NCI-H1105 (cell line): ENCODE measurements at places on chromosomes 3 and 15.
A peak's percentile ranks its signal among the peaks of the same experiment; 100 is the strongest.

DNA sequence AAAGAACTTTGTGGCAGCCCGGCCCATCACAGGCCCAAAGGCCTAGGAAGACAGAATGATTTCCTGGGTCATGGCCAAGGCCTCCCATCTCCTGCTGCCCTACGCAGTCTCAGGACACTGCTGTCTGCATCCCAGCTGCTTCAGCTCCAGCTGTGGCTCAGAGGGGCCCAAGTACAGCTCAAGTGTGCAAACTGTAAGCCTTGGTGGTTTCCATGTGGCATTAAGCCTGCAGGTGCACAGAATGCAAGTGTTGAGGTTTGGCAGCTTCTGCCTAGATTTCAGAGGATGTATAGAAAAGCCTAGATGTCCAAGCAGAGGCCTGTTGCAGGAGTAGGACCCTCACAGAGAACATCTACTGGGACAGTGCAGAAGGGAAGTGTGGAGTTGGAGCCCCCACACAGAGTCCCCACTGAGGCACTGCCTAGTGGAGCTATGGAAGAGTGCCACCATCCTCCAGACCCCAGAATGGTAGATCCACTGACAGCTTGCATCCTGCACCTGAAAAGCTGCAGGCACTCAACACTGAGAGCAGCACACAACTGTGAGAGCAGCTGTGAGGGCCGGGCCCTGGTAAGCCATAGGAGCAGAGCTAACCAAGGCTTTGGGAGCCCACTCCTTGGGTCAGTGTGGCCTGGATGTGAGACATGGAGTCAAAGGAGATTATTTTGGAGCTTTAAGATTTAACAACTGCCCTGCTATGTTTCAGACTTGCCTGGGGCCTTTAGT, 208.2 kb upstream of the CMC1 start:
- no peak for DNase-seq

DNA sequence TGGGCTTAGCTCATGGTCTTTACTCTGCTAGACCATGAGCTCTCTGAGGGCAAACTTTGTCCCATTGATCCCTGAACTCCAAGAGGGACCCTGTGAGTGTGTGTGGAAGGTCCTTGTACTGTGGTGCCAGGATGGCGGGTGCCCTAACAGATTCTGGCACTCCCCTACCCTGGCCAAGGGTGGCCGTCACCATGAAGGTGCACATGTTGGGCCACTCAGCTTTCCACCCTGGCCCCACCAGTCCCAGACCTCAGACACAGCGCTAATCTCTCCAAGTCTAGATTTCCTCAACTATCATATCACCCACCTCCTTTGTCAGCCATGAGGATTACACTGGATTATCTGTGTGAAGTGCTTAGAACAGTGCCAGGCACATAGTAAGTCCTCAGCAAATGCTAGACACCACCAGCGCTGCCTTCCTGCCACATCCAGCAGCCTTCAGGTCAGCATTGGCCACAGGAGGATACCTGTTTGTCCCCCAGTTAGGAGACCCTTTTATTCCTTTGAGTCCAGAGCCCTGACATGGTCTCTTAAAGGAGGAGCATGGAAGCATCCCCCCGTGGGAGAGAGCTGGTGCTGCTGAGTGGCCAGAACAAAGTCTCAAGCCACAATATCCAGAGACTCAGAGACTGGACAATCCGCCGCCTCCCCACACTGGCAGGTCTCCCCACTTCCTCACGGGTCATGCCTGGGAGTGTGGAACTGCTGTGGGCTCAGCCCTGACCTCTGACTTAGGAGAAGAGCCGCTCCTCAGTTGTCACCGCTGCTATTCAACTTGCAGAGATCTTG, 44.5 kb upstream of the SLCO2A1 start:
- DNase-seq = no peak

DNA sequence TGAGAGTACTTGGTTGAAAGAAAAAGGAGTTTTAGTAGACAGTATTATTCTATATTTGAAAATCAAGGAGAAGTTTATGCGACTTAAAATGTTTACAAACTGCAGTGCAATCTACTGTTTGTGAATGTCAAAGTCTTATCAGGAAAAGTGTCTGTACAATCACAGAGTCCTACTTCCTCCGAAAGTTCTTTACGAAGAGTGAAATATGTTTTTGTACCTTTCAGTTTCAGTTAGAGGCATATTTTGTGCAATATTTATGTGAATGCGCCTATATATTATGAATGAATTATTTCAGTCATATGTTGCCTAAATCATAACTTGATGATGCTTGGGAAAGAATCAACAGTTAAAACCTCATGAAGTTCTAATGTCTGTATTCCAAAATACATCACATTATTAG, 31.5 kb downstream of the NGRN start:
- no peak for DNase-seq

DNA sequence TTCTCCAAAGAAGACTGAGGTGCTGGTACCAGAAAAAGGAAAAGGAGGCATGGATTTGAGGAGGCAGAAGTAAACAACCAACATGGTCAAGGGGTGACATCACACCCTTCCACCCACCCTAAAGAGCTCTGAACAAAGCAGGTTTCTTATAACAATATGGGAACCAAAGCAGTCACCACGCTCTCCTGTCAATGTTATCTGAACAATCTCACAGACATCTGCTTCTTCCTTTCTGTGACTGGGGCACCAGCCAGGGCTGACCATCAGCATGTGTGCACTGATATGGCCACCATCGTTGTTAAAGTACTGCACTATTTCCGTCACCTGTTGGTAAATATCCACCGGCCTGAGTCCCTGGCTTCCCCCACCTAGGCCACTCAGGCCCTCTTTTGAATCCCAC, 252.9 kb downstream of the SHQ1 start:
- no peak for DNase-seq

DNA sequence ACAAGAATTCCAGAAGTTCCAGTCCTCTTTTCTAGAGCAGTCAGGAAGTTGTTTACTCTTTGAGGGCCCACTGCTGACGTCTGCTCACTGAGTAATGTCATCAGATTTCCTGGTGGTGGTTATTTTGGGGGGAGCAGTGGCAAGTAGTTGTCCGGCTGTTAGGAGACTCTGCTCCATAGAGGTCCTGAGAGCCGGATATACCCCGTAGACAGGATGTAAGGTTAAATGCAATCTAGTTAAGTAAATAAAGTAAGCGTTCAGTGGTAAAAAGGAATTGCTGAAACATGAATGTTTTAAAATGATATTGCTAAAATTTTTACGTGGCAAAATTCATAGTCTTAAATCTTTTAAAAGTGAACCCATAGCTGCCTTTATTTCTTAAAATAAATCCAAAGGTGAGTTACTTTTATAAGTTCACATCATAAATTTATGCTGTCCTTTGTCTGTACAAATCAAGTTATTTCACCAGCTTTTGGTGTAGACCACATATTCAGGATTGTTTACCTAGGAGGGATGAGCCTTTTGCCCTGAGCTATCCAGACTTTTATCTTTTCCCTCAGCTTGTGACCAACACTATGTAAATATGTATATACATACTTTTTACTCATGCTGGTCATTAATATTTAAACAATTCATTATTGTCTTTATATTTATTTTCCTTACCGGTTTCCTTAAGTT, 65.8 kb downstream of the PDE8A start:
- no peak for DNase-seq

- no peak for DNase-seq
Observed at GRCh38 chr3:119990888-119991287, 103.4 kb downstream of the GSK3B start.

- DNase-seq = no peak
Observed at GRCh38 chr3:113105093-113105449, 106.3 kb upstream of the BOC start.

- DNase-seq = peak; percentile 26
Observed at GRCh38 chr3:89072642-89073041, 34.8 kb upstream of the EPHA3 start.

DNA sequence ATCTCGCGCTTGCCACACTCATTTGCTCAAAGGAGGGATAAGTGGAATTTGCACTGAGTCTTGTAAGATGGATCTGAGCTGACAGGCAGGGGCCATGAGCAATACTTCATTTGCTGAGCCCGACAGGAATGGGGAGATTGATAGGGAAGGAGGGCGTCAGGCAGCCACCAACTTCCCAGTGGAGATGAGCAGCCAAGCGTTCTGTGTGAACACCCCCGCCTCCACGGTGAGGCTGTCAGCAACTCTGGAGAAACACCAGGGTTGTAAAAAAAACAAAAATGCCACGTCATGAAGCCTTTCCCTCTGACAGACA, 36.8 kb downstream of the TLE3 start:
- DNase-seq = no peak

GRCh38 chr3:196617256-196617655, 22.2 kb upstream of the NRROS start:
- no peak for DNase-seq

DNA sequence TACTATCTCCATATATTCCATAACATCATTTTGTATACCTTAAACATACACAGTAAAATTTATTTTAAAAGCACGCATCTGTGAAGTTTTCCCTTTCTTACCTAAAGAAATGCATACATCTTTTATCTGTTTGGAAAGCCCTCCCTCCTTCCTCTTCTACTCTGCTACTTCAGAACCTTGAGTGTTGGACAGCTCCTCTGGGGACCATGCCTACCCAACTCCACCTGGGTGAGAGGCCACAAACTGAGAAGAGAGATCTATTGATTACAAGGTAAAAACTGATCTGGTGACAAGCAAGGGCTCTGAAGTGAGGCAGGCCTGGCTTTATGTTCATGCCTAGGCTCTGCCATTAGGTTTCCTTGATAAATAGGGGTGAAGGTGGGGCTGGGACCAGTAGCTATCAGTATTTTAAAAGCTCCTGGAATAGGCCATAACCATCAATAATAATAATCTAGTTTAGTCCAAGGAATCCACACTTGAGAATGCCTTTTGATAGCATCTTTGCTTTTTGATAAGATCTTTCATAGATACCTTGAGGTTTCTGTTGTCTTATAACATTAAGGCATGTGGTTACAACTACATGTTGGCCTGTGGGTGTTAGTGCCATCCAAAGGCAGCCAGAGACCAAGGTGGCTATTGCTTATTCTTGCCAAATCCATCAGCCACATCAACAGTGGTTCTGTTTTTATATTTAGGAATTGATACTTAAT, 148.8 kb downstream of the KCNMB2 start:
- no peak for DNase-seq

- peak; percentile 67 for DNase-seq
Observed at GRCh38 chr3:150545419-150546225, 674 bp downstream of the SERP1 start.

DNA sequence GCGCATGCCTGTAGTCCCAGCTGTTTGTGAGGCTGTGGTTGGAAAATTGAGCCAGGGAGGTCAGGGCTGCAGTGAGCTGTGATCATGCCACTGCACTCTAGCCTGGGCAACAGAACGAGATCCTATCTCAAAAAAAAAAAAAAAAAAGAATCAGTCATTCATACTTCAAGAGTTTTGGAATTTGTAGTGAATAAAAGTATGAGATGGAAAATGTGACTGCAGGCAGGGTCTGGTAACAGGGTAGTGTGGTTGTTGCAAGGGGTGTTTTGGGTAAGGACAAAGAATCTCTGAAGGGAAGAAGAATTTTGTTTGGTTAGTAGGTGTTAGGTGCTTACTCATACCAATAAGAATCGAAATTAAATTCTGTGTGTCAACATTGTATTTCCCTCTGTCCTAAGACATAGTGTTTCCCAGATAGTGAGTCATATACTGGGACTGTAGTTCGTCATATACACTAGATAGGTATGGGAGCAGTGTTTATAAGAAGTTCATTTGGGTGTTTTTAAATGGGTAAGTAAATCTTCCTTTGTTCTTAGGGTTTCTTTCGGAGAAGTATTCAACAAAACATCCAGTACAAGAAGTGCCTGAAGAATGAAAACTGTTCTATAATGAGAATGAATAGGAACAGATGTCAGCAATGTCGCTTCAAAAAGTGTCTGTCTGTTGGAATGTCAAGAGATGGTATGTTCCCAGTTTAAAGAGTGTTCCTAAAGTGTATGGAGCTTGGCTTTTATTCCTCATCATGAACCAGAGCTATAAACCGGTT, 14.2 kb downstream of the NR1D2 start:
- no peak for DNase-seq

- DNase-seq = no peak
Observed at GRCh38 chr3:24674261-24674660, 179.6 kb upstream of the THRB start.
